ENCODE measurements at places on chromosomes 16 and 17.

GRCh38 chr17:46841561-46842379 is 9.6 kb upstream of the WNT9B start:
- no peak for DNase-seq

DNA sequence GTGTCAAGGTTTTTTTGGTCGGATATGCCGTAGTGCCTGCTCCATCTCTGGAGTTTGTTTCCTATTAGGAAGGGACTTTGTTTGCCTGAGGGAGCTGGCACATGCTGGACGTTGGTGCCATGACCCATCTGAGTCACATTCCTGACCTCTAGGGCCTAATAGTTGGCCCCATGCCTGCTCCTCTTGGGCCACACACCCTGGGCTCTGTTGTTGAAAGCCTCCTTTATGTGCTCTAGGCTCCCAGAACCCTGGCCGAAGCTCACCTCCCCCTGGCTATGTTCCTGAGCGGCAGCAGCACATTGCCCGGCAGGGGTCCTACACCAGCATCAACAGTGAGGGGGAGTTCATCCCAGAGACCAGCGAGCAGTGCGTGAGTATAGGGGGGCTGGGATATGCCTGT is 18.4 kb downstream of the LIMD2 start:
- DNase-seq = no peak

DNA sequence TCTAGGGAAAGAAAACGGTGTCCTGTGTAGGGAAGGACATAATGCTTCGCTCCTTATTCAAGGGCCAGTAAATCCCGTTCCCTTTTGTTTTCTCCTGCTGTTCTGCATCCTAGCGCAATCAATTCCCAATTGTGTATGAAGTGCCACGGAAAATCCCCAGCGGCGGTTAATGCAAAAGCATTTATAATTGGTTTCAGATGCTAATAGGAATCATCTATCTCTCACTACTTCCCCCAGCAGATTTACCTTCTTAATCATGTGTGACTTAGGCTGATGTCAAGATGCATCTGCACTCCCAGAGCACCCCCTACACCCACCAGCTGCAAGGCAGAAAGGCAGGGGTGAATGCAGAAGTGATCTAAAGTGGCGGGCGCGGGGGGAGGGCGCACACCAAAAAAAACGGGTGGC is 32.7 kb upstream of the SSTR2 start:
- DNase-seq = no peak

- DNase-seq = no peak
Measured at GRCh38 chr16:67942200-67942509, 1.8 kb downstream of the LCAT start.

DNA sequence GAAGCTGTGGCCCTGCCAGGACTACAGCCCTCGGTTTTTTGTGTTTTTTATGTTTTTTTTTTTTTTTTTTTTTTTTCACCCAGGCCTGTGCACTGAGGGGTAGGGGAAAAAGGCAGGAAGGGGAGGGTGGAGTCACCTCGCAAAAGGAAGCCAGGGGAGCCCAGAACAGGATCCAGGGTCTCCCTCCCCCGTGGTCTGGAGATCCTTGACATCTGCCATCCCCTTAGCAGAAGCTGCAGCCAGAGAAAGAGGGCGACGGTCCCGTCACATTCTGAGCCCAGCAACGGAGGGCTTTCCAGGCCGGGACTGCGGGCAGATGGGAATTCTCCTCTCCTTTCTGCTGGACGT is 29.1 kb upstream of the PHOSPHO1 start:
- DNase-seq = no peak

DNA sequence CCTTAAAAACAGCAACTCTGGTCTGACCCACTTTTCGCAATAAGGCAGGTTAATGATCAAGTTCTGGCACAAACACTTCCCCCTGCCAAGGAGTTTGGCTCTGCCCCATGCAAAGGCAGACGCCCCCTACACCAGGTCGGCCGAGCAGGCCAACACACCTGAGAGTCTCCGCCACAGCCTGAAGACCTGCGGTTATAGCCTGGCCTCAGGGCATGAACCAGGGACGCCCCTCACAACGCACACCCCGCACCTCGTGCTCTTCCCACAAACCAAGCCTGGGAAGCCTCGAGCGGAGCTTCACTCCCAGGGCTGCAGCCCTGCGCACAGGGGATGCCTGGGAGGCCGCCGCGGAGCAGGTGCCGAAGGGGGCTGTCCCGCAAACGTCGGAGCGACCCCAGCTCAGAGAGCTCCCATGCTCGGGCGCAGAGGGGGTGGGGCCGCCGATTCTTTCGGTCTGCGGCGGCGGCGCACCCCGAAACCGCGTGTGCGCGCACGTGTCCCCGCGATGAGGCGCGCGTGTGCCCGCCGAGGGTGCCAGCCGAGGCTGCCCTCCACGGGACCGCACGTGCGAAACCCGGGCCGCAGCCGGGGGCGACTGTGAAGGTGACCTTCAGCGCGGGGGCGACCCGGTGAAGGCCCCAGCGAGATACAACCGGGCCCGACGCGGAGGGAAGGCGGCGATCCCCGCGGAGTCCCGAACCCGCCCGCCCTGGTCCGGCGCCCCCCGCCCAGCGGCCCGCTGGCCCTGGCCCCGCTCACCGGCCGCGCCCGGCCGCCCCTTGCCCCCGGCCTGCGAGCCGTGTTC is 559 bp downstream of the CLUH start:
- DNase-seq = no peak
